ENCODE measurements at places on chromosomes 12 and 14.

- no peak for DNase-seq
Observed at GRCh38 chr12:24896171-24896570, 52.7 kb downstream of the BCAT1 start.

- DNase-seq: no peak
Observed at GRCh38 chr14:90054803-90055202, 7.0 kb upstream of the KCNK13 start.

DNA sequence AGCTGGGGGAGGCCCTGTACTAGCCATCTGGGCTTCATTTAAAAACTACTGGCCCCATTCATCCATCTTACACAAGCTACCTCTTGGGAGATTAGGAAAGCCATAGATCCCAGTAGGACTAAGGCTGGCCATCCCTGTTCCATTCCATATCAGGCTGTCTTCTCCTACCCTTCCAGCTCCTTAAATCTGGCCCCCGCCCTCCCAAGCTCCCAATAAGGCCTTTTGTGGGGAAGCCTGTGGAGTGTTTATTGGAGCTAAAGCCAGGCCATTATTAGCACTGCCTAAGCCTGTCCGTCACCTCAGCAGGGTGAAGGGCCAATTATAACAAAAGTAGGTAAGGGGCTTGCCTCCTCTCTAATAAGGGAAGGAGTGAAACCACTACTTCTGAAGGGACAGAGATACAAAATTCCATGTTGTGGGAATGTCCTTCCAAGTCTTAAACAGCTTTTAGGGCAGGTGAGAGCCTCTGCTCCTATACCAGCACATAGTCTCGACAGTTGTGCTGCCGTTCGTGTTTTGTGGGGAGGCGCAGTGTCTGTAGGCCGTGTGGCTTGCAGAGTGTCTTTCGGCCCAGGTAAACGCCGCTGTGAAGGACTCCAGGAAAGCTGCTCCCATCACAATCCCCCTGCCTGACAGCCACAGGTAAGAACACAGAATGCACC lies 3.7 kb downstream of the MYL6 start:
- DNase-seq: no peak

DNA sequence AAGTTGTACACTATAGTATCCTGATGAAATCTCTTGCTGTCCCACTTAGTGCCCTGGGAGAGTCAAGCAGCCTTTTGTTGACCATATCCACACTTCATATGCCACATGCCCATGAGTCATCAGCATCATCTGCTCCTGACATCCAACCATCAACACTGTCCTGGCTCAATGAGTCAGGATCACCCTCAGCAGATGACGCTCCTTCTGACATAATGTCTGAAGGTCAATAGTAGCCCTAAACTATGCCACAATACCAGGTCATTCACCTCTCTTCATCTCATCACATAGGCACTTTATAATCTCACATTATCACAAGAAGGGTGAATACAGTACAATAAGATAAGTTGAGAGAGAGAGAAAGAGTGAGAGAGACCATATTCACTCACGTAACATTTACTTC lies 369.0 kb upstream of the FAR2 start:
- DNase-seq: no peak

DNA sequence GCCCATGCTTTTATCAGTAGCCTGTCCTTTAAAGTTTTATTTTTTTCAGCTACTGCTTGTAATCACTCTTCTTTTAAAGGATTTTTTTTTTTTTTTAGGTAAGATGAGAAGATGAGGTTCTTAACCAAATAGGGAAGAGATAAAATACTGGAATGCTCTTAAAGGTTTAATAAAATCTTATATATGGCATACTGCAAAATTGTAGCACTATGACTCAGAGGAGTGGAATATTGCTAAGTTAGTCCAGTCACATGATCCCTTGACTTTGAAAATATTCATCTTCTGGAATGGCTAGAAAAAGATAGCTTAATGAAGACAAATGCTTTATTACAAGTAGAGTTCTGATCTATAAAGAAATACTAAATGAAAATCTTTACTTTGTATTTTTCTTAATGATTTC lies 116.6 kb downstream of the NAV3 start:
- DNase-seq: no peak

- no peak for DNase-seq
Observed at GRCh38 chr14:104186575-104186974, 48.2 kb downstream of the KIF26A start.

DNA sequence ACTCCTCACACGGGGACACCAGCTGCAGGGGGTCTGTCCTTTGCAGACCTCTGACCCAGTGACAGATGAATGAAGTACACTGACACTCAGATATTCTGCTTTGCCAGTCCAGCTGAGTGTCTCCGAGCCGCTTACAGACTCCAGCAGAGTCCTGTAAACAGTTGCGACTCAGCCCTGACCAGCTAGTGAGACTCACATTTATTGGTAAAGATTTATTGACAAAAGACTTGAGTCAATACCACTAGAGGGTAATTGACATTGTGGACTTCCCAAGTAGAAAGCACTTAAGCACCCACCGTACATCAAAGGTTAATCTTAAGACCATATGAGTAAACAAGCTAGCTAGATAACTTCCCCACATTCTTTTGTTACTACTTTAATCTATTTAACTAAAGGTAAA lies 9.8 kb upstream of the FKBP4 start:
- no peak for DNase-seq

GRCh38 chr14:90795744-90796143 lies 20.5 kb downstream of the TTC7B start:
- no peak for DNase-seq

- no peak for DNase-seq
Observed at GRCh38 chr12:72111706-72112105, 160.5 kb upstream of the TRHDE start.

- DNase-seq: no peak
Observed at GRCh38 chr12:53983950-53984572, 885 bp upstream of the HOXC10 start.

- DNase-seq: peak; percentile 18
Observed at GRCh38 chr12:69105101-69105962, 134.0 kb upstream of the CPSF6 start.

- no peak for DNase-seq
Observed at GRCh38 chr12:56014205-56014604, 6.6 kb upstream of the IKZF4 start.

DNA sequence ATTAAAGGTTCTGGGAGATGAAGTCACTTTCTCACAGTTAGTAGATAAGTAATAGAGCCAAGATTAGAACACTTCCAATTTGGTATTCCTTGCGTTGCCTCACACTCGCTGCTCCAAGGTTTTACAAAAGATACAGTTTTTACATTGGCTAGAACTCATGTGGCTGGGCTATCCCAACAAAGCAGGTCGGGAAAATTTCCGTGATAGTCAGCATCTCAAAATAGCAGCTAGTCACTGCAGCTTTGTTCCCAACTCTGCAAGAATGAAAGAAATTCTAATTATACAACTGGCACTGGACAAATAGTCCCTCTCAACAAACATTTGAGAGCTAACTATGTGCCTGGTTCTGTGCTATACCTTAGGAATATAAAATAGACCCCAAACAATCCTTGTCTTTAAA lies 24.6 kb upstream of the PPP1R12A start:
- no peak for DNase-seq

GRCh38 chr14:77458249-77458950 lies 507 bp downstream of the AHSA1 start:
- DNase-seq: no peak

DNA sequence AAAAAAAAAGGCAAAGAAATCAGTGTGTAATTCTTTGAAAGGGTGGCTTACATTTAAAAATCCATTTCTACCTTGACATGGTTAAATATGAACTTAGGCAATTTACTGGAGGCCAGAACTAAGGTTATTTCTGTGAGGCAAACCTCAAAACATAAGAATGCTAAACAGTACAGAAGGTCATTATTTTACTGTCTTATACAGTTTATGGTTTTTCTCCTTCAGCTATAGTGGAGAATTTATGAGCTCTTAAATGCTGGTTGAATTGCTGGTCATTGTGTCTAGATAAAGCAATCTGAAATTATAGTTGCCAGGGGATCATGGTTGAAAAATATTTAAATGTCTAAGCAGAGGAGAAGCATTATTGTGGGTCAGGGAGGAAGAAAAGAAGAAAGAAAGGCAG lies 70.5 kb downstream of the TRIM9 start:
- no peak for DNase-seq

DNA sequence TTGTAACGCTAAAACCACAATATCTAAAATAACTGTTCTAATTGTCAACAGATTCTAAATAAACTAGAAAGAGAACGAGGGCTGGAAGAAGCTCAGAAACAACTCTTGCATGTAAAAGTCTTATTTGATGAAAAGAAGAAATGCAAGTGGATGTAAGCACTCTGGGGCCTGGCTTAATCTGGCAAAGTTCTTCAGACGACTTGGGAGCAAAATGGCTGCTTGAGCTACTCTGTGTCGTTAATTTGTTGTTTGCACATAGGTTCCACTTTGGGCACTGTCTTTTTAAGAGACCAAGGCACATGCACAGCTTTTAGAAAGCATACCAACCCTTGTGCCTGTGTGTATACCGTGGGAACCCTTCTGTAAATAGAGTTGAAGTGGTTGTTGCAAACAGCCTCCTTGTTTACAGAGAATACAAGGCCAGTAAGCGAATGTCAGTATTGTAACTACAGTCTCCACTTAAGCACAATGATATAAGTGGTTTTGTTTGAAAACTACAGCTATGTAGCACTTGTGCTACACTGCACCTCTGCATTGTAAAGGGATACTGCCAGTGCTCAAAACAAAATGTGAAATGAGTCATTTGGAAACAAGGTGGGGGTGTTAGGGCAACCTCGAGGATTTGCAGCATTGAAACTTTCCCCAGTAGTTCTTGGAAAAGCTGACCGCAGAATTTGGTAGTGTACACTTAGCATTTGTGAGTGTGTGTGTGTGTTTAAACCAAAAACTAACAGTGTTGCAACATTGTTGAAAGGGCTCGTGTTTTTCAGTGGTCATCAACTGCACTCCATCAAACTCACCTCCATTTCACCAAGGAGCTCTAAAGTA lies 154.3 kb downstream of the CEP83 start:
- DNase-seq: no peak

GRCh38 chr12:28486521-28486920 lies 296.3 kb downstream of the CCDC91 start:
- no peak for DNase-seq

DNA sequence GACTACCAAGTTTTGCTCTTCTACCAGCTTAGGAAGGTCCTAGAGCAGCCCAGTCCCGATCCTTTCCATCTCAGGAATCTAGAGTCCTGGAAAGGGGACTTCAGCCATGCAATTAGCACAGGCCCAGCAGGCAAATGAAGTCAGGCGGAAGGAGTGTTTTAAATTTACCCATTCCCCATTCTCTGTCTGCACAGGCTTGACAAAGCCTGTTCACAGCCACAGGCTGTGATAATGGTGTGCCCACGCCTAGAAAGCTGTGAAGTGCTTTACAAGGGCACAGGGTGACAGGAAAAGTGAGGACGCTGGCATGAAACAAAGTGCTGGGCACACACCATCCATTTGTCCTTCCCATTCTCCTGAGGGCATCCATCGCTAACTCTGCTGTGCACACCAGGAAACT lies 79.0 kb downstream of the PITPNM2 start:
- DNase-seq: no peak

DNA sequence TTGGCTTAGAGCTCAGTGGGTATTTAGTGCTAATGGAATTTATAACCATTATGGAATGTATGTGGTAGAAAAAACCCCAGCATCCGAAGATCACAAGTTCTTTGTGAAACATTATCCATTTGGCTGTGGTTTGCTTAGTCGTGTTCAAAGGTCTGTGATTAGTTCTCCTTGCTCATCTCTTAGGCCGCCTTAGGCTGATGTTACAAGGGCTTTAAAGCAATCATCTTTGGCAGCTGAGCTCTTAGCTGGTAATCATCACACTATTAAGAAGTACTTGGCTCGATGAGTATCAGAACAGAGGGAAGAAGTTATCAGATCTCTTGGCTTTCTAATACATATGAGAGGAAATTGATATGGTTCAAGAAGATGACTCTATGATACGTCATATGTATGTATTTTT lies 124.1 kb upstream of the E2F7 start:
- DNase-seq: no peak

- no peak for DNase-seq
Observed at GRCh38 chr14:61498303-61498702, 176.9 kb downstream of the PRKCH start.

DNA sequence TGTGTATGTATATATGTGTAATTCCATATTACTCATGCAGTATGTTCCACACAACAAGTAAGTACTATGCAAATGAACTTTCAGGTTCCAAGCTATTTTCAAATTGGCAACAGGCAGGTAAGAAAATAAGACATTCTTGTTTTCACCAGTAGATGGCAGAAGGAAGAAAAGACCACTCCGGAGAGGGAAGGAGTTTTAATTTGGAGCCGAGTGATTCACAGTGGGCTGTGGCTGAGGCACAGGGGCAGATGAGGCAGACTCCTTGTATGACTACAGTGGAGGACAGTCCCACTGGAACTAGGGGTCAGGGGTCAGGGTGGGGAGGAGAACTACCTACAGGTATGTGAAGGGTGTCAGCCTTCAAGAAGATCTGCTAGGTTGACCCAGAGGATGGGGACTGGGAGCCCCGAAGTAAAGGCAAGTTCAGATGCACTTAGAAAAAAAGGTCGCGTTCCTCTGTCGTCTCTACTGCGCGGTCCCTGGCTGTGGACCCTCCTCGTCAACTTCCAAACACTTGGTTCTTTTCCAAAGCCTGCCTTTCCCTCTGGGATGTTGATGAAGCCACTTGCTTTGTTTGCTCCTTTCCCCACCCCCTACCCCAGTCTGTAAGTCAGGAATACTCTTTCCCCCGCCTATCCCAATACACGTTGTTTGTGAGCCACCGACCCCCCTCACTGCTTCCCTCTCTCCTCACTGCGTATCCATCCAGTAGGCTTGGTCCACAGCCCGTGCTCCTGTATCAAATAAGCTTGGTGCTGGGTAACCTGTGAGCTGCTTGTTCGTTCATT lies 24.1 kb downstream of the DDX47 start:
- peak; percentile 21 for DNase-seq

DNA sequence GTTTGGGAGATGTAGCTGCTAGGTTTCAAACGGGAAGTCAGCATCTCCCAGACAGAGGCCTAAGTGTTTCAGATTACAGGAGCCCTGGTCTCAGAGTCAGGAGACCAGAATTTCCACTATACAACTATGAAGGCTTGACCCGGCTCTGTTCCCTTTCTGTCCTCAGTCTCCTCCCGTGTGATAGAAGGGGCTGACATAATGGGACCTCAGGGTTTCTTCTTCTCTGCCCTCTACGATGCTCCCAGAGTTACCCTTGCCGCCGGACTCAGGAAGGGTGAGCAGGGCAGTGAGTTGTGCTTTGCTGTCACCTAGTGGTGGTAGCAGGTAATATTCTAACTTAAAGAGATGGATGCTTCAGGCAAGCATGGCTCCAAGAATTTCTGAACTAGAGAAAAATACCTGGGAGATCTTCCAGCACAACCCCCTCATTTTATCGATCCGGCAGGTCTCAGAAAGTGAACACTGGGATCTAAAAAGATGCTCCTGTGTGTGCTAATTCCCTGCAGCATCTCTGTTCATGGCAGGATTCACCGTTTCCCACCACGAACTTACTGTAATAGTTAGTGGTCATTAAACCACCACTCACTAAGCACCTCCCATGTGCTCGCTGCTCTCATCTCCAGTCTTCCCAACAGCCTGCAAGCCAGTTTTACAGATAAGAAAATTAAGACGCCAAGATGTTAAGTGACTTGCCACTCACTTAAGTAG lies 84.4 kb downstream of the VWF start:
- no peak for DNase-seq

- no peak for DNase-seq
Observed at GRCh38 chr12:66587912-66588311, 91.0 kb downstream of the GRIP1 start.

- no peak for DNase-seq
Observed at GRCh38 chr12:50050410-50051098, 6.8 kb upstream of the ASIC1 start.
